Activated naive CD4-positive, alpha-beta T cell treated with anti-CD3 and anti-CD28 coated beads, Interleukin-2, amount 50 U/mL, for 72 hours (primary cell): ENCODE measurements at places on chromosomes 16 and 17. TPM values are rescaled to one million over a fixed set of nuclear protein-coding genes. Genes with fewer than 3 reads are reported as not detected.

GRCh38 chr17:74861662-74862107 lies 2.0 kb upstream of the GRIN2C start:
- DNase-seq = peak; percentile 19

GRCh38 chr17:42518046-42518754 lies 17.8 kb upstream of the NAGLU start:
- DNase-seq = no peak

Gene WDR90
- total RNA-seq = 36.1 TPM

- DNase-seq = no peak
Observed at GRCh38 chr16:77067900-77068299, 123.1 kb upstream of the MON1B start.

Gene PRSS36
- total RNA-seq = 1.1 TPM

DNA sequence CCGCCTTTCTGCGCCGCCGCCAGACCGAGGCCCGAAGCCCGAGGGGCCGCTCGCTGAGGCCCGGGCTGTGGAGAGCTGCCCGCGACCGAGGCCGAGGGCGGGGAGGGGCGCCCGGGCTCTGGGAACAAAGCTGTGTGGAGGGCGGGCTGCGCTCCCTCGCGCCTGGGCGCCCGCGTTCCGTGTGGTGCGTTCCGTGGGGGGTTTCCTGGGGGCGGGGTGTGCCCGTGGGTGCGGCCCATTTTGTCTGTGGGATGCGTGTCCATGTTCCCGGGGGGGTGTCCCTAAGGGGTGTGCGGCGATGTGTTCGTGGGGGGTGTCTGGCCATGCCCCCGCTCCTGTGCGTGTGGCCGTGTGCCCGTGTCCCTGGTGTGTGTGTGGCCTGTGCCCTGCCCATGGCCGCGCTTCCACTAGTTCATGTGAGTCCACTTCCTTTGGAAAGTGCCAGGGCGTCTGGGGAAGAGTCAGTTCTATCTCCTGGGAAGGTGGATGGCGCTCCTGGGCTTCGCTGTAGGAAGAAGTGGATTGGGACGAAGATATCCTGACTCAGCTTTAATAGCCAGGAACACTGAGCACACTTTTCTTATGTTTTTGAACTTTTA lies 520 bp downstream of the JPT2 start:
- DNase-seq = peak; percentile 62

Gene ALDH3A1
- 0.30 TPM for total RNA-seq

Gene CEMP1
- total RNA-seq = not detected

DNA sequence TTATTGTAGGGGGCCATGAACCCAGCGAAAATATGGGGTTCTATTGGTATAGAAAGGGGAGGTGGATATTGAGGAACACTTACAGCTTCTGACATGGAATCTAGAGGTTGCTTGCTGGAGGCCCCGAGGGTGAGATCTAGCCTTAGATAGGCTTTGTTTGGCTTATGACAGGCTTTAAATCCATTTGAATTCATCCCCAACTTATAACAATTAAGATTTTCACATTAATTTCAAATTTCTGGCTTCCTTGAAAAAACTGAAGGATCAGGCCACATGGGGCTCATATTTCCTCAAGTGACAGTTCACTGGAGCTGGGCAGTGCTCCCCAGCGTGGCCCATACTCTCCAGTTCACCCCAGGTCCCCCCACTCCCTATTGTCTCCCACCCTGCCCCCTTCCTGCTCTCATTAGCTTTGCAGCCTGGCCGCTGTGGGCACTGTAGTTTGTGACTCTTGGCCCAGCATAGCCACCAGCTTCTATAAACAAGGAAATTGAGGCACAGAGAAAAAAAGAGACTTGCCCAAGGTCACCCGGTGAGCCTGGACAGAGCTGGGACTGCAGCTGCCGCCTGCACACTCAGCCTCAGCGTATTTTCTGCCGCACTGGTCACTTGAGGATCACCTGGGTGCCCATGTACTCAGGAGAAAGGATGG lies 19.8 kb upstream of the ADGRG1 start:
- no peak for DNase-seq

DNA sequence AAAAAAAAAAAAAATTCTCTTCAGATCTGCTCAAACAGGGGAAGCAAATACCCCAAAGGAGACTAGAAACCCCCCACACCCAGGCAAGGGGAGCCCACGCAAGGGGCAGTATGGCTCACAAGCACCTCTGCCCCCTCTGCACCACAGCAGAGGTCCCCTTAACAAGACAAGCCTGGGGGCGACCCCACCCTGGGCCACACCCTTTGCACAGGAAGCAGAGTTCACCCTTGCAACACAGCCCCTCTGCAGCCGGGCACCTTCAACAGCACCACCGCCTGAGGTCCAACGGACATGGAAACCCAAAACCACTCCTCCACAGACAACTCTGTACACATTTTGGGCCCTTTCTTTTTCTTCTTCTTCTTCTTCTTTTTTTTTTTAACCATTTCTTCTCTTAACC lies 12.8 kb downstream of the AXIN1 start:
- DNase-seq = no peak

Gene TLCD3B
- 3.4 TPM for total RNA-seq

DNA sequence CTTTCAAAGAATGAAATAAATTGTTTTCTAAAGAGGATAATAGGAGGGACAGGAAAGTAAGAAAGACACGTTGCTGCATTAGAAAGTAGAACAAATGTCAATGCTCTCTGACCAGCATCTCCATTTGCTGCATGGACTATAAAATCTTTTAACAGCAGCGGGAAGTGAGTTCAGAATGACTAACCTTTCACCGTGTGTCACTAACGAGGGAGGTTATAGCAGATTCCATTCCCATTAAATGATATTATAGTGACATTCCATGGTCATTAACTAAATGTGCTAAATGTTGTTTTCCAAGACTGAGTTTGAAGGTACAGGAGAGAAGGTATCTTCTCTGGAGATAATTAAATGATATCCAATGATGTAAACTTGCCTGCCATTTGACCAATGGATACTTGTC lies 127.1 kb upstream of the HS3ST3A1 start:
- DNase-seq = no peak

DNA sequence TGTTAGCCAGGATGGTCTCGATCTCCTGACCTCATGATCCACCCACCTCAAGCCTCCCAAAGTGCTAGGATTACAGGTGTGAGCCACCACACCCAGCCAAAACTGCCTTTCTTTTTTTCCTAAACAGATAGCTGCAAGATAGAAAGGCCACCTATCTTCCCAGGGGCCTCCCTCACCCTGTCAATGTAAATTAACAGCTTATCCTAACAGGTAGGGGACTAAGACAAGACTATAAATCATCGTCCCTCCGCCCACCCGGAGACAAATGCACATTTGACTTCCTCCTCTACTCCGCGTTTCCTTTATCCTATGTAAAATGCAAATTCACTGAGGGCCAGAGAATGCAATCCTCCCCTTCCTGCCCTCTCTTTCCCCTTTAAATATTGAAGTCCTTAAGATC lies 71.4 kb downstream of the MARF1 start:
- DNase-seq = no peak

GRCh38 chr16:71629278-71630016 lies 3.5 kb downstream of the MARVELD3 start:
- no peak for DNase-seq

Gene ACE
- total RNA-seq = 0.66 TPM

Gene TSEN54
- 45.5 TPM for total RNA-seq

Gene PIMREG
- 13.0 TPM for total RNA-seq

DNA sequence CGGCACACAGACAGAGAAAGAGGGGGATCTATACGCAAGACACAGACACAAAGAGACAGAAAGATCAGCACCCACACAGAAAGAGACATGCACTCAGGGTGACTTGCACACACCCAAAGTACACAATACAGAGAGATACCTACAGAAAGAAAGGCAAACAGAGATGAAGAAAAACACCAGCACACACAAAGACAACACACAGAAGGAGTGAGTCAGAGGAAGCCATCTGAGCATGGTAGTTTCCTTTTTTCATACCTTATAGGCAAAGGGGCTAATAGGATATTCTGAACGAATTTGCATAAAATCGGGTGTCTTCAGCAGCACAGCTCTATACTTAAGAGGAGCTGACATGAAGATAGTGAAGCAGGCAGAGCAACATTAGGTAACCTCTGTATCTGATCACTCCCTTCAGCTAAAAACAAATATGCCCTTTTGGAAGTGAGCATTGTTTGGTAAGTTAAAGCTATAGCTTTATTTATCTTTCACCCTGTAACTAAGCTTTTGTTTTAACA lies 198.6 kb downstream of the AATF start:
- DNase-seq = no peak

Gene ADGRG1
- 4.3 TPM for total RNA-seq

GRCh38 chr17:34412534-34412933 lies 49.5 kb upstream of the CCL1 start:
- no peak for DNase-seq

DNA sequence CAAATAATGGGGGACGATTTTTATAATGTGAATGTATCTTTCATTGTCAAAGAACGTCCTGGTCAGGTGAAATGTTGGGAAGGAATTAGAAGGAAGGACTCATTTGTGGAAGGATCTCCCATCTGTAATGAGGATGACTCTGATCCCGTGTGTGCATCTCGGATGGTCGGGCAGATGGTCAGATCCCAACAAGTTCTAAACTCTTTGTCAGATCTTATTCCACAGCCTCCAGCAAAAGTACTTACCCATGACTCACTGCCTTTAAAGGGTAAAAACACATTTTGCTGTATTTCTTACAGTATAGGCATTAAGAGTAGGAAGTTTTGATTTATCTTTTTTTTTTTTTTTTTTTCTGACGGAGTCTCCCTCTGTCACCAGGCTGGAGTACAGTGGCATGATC lies 539 bp upstream of the KRTAP4-8 start:
- no peak for DNase-seq

Gene TBC1D3C
- total RNA-seq = not detected

Gene G6PC1
- not detected for total RNA-seq

Gene RAMP2
- total RNA-seq = not detected

Gene PPM1E
- total RNA-seq = 0.07 TPM

Gene NUPR1
- not detected for total RNA-seq

Gene HYDIN
- total RNA-seq = 0.31 TPM

DNA sequence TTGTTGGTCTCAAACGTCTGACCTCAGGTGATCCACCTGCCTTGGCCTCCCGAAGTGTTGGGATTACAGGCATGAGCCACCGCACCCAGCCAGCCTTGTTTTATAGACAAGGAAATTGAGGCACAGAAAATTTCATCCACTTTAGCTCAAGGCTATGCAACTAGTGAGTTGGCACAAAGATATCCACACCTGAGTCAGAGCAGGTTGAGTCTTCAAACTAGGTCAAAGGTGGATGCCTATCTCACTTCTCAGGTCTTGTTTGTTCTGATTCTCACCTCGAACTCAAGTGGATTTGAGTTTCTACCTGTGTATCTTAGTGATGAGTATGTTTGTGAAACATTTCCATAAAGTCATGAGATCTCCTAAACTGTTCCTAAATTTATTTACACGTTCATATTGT lies 35.6 kb upstream of the GAS7 start:
- no peak for DNase-seq

DNA sequence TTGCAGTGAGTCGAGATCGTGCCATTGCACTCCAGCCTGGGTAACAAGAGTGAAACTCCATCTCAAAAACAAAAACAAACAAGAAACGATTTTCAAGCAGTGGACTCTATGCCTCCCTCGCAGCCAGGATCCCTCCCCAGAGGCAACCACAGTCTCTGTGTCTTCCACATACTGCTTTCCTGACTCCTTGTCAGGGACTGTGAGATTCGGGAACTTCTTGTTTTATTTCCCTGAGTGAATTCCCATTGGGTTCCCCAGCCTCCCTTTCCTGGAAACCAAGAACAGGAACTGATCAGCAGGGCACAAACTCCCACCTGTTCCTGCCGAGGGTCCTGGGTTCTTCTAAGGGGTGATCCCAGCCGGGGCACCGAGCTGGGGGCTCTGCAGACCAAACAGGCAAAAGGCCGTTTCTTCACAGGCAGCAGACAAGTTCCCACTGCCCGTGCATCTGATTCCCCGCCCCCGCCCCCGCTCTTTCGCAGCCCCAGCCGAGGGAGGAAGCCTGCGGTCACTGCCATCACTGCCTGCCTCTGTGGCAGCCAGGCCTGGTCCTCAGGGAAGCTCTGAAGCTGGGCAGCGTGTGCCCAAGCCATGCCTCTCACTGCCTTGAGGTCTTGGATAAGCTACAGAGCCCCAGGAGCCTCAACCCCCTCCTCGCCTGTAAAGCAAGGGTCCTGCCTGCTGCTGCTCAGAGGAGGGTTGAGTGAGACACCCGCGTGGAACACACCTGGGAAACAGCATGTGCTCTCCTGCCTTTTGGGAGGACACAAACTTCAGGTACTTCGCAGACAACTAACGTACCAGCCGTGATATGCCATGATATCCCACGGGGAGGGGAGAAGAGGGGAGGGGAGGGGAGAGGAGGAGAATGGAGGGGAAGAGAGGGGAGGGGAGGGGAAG lies 5.5 kb upstream of the PIEZO1 start:
- peak; percentile 66 for DNase-seq

Gene RHOT1
- total RNA-seq = 24.3 TPM

Gene MYH1
- not detected for total RNA-seq

GRCh38 chr16:74079232-74079586 lies 217.4 kb upstream of the PSMD7 start:
- no peak for DNase-seq

GRCh38 chr17:29176558-29177351 lies 3.4 kb downstream of the MYO18A start:
- peak; percentile 68 for DNase-seq
